Effector CD8-positive, alpha-beta T cell (primary cell): ENCODE measurements at places on chromosomes 2 and 18.

- DNase-seq, result no peak
Measured at GRCh38 chr2:69269330-69269729, 117.7 kb downstream of the GFPT1 start.

- no peak for DNase-seq
Measured at GRCh38 chr2:144523596-144524117, 3.7 kb upstream of the ZEB2 start.

DNA sequence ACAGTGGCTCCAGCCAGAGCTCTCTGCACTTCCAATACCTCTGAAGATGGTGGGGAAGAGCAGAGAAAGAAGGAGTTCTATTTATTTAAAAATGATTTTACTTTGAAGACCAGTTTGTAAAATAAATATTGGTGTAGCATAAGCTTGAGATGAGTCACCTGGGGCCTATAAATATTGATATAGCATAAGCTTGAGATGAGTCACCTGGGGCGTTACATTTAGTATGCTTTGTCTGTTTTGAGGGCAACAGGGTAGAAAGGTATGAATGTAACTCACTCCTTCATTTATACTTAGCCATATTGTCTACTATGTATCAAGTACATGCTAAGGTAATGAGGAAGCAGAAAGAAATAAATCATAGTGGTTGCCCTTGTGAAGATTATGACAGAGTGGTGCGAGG, 7.7 kb upstream of the SULT1C4 start:
- no peak for DNase-seq

- DNase-seq, result no peak
Measured at GRCh38 chr2:38909872-38910271, 20.2 kb downstream of the ARHGEF33 start.

GRCh38 chr18:48615566-48616401, 77.0 kb downstream of the CTIF start:
- DNase-seq, result no peak

DNA sequence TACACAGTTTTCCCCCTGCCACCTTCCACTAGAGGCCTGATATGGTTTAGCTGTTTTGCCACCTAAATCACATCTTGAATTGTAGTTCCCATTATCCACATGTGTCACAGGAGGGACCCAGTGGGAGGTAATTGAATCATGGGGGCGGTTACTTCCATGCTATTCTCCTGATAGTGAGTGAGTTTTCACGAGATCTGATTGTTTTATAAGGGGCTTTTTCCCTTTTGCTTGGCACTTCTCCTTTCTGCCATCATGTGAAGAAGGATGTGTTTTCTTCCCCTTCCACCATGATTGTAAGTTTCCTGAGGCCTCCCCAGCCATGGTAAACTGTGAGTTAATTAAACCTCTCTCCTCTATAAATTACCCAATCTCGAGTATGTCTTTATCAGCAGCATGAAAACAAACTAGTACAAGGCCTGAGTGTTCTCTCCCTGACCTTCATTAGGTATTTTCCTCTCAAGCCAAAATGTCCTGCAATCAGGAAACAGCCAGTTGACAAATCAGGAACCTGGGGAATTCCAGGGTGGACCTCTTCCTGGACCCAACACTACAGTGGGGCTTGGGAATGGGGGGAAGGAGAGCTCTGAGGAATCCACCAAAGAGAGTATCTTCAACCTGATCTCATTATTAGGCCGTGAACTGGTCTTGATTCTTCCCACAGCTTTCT, 129.9 kb downstream of the TXNL1 start:
- no peak for DNase-seq

DNA sequence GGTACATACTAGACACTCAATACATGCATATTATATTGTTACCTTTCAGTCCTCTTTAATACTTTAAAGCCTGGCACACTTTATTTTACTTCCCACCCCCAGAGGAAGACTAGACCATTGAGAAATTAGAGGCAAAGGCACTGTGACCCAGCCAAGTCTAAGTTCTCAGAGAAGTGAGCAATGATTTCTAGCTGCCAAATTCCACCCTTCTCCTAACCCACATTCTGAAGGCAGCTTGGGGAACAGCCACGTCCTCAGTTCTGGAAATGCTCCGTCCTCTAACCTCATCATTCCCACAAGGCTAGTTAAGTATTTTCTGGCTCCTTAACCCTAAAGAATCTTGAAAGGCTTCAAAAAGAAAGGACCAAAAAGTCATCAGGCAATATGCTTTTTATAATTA, 86.6 kb downstream of the COL5A2 start:
- DNase-seq, result no peak

GRCh38 chr2:177165721-177166711, 46.6 kb upstream of the HNRNPA3 start:
- no peak for DNase-seq

DNA sequence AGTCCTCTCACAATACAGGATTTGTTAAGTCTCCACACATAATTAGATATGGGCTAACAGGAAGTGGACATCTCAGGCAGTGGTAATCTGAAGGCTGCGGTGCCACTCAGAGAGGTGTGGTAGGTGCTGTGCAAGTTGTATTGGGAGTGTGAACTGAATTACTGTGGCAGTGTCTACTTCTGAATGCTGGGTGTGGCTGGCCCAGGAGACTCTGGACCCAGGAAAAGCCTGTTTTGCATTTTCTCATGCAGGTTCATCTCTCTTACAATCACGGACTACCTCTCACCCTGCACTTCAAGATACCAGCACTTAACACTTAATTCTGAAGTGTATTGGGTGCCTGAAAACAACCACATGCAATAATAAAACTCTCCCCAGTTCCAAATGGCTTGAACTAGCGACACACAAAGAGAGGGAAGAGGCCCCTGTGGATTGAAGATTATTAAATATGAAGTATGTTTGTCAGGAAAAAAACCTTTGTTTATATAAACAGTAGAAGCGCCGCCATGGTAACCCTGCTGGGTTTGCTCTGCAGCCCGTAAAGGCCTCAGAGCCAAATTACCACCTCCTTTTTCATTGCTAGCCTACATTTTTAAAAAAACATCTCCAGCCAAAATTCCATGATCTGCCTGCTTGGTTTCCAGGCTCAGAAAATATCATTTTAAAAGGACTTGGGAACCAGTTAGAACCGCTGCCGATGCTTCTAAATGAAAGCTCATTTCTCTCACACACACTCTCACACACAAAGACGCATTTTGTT, 77.5 kb downstream of the GFPT1 start:
- DNase-seq, result no peak

DNA sequence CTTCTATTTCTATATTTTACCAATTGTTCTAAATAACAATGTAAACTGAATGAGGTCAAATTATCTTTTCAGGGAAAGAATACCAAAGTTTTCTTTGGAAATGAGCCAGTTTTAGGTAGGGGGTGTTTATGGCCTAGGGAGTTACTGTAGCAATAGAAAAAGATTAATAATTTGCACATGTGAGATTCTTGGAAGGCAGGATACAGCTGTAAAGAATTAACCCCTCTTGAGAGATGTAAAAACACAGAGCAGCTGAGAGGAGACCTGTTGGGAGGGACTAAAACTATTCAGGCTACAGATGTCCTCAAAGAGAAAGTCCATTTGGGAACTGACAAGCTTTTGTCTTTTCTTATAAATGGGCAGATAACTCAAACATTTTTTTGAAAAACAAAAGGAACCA, 182.2 kb downstream of the FIGN start:
- no peak for DNase-seq

DNA sequence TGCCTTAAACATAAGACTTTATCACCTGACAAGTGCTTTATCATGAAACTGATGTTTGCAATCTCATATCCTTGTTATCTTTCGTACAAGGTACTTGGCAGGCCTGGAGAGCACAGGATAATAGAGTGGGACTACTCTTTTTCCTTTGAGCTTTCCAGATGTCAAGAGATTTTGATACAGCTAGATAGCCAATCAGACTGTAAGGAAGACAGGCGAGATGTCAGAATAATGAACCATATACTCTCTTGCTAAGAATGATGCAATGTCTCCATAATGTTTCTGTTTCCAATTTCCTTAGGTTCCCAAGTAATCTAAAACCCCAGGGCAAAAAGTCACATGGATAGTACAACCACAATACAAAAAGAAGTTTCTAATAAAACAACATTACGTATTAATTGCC, 313.1 kb downstream of the PDE11A start:
- no peak for DNase-seq

DNA sequence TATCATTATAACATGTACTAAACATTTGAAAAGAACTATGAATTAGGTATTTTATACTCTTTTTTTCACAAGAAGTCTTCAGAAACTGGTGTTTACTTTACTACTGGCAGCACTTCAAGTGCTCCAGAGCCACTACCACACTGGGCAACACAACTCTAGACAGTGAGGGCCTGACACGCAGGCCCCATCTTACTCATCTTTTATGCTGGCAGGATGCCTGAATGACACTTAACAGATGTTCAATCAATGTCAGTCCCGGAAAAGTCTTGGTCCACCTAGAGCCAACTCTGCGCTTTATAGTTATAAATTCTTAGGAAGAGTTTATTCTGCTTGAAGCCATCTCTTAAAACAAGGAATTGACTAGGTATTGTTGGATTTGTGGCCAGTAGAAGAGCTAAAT, 8.7 kb upstream of the WIPF1 start:
- DNase-seq, result no peak

DNA sequence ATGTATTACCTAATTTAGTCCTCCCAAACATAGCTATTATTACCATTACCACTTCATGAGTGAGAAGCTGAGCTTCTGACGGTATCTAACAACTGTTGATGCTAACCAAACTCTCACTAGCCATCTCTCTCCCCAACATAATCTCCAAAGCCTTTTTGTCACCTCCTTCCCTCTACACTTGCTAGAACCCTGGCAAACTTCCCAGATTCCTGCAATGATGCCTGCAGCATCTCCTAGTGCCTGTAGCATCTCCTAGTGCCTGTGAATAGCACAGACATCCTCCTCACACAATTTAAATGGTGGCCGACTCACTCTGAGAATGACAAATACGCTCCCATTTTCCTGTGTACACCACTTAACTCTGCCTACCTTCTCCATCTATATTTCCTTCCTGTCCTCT, 126.7 kb downstream of the STK39 start:
- DNase-seq, result no peak

GRCh38 chr2:1209246-1209645, 204.0 kb upstream of the TPO start:
- no peak for DNase-seq

DNA sequence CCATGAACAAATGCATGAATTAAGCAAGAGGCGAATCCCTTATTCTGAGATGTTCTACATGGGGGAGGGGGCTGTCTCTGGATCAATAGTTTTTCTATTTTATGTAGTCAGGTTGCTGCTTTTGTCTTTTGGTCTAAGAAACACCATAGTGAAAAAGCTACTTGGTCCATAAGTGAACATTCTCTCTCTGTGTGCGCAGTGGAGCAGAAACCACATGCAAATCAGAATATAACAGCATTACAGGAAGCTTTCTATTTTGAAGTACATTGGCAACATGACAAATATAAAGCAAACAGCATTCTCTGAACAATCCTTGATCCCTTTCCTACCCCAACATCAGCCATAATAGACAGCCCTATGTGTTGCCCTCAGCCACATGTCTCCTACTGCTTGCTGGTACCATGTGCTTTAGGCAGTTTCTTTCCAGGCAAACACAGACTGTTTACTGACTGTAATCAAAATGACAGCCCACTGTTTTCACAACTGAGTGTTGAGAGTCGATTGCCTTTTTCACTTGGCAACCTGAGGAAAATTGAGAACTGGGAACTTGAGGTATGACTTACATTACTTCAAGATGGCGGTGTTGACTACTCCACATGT, 10.6 kb downstream of the SCN3A start:
- no peak for DNase-seq

GRCh38 chr2:114699423-114699944, 257.0 kb downstream of the DPP10 start:
- DNase-seq, result no peak

DNA sequence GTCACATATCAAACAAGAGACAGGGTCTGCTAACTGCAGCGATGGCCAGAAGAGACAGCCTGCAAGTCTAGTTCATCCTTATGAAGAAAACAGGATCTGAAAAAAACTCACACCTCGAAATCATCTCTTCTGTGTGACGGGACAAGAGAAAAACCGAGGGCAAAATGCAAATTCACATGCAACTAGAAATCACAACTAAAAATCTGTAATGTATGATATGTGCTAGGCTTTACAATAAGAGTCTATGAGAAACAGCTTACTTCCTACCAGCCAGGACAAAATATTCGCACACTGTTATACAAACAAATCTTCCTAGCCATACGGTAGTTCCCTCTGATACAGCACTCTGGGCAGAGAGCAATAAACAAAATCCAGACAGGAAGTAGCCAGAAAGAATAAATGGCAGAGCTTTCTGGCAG, 48.8 kb downstream of the ANKRD44 start:
- no peak for DNase-seq

- no peak for DNase-seq
Measured at GRCh38 chr2:176172007-176172894, 15.1 kb downstream of the HOXD3 start.

- DNase-seq, result no peak
Measured at GRCh38 chr2:69776886-69777785, 35.2 kb downstream of the ANXA4 start.

DNA sequence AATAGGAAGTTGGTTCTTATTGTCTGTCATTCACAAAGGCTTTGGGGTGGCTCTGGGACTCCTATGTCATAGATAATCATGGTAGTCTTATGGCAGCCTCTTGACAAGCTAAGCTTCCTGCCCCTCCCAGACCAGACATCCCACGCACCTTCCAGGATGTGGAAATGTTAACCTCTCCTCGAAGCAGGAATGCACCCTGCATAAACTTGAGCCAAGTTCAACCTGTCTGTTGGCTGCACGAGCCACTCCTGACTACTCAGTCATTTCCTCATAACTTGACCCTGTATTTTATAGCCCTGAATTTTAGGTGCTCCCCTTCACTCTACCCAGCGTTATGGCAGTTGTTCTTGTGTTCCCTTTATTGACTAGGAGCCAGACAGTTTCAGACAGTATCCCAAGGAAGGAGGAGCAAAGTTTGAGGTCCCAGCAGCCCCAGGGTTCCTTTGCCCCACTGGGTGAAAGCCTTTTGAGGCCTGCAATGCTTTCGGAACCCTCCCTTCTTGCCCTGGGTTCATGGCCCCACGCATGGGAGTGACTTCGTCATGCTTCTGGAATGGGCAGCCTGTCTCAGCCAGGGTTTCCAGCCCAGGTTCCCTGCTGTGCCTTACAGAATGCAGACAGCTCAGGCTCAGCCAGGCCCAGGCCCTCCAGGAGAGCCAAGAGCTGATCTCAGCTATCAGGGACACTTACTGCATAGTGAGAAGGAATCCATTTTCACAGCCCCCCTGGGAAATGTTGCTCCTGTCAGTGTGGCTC, 15.6 kb upstream of the INO80C start:
- no peak for DNase-seq

- no peak for DNase-seq
Measured at GRCh38 chr18:49021433-49022129, 70.8 kb upstream of the SMAD7 start.

DNA sequence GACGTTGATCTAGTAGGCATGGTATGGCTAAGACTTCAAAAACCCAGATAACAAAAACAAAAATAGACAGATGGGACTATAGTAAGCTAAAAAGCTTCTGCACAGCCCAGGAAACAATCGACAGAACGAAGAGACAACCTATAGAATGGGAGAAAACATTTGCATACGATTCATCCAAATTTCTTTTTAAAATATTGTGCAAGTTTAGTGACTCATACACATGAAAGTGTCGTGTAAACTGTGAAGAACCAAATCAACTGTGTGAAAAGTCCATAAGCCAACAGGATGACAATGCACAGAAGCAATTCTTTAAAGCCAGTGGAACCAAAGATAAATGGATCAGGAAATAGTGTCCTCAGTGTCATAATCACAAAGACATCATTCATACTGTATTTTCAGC, 671.1 kb downstream of the RNF144A start:
- no peak for DNase-seq

GRCh38 chr2:227038550-227039189, 125.3 kb downstream of the COL4A4 start:
- DNase-seq, result no peak

- no peak for DNase-seq
Measured at GRCh38 chr2:6941299-6942046, 24.3 kb downstream of the RNF144A start.
